ENCODE measurements at places on chromosomes 7 and 10.

- DNase-seq = no peak
Observed at GRCh38 chr7:134826105-134826504, 46.7 kb downstream of the CALD1 start.

DNA sequence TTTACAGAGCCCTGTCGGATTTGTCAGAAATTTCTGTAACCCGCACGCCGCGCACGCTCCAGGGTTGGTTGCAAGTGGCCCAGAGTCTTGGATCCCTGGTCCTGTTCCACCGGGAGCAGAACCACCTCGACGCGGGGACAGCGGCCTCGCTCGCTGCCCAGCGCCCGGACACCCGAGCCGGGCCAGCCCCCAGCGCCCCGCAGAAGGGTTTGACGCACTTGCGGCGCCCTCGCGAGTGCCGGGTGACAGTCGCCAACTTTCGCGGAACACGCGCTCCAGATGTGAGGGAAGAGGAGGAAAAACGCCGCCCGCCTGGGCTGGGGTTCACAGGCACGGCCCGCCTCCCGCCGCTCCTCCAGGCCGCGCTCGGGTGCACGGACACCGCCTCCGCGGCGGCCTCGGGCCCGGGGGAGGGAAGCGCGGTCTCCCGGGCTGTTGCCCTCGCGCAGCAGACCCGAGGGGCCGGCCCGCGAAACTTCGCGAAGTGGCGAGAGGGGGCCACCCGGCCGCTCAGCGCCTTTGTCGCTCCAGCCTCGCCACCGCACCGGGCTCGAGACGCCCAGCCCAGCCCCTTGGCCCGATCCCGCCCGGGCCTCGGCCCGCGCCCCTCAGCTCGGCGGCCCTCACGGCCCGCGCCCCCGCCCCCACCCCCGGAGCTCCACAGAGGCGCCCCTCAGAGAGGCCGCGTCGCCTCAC lies 514 bp downstream of the RNF216 start:
- no peak for DNase-seq

GRCh38 chr10:26777686-26778085 lies 80.2 kb downstream of the PDSS1 start:
- no peak for DNase-seq

DNA sequence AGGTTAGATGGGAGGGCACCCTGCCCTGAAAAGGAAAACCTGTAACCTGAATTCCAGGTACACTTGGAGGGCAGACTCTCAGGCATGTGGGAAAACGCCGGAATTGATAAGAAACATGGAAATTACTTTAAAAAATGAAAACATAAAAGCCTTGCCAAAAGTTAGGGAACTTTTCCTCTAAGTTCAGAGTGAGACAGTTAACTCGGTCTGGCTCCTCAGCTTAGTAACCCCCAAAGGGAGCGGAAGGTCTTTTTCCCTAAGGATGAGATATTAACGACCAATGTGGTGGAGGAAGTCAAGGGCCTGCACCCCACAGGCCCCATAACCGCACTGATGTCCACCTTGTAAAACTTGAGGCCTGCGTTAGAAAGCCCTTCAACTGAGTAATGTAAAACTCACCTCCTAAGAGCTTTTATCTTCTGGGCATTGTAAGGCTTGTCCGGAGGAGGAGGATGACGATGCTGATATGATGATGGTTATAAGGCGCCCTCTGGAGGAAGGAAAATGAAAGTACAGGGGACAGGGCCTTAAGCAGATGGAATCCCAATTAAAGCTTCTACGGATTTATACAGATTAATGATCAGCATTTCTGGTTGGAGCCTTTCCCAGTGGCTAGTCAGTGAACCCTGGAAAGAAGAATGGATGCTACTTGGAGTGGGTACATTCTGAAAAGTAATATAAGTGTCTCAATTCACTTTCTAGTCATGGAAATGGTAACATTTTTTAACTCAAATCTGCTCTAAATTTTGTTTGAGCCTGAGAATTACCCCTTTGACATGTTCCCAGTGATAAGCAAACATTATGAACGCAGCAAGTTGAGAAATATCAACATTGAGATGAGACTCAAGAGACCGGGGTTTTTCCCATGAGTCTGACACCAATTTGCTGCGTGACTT lies 694 bp downstream of the COL1A2 start:
- peak; percentile 58 for DNase-seq

DNA sequence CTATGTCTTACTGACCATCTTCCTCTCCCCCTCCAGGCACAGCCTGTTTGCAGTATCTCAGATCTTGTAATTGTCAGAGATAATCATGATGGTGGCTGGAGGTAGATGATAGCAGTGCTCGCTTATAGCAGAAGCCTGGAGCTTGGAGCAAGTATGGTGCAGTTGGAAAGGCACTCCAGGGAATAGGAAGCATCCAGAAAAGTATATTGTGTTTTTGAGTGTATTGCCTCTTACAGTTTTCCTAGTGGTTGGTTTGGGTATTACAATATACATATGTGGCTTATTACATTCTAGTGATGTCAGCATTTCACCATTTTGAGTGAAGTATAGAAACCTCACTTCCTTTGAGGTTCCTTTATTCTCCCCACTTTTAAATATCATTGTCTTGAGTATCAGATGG lies 101.5 kb downstream of the STK31 start:
- DNase-seq = peak; percentile 41

DNA sequence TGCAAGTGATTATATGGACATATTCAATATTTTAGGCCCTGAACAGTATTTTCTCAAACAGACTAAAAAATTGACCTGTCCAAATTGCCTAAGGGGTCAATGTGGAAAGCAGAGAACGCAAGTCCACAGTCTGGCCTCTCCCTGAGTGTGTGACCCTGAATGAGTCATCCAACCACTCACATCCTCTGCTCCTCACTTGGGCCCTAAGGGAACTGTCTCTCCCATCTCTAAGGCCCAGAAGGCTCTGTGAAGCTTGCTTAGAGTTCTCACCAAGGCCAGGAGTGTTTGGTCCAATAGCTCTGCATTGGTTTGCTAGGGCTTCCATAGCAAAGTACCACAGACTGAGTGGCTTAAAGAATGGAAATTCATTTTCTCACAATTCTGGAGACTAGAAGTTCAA lies 155.1 kb downstream of the LSM5 start:
- DNase-seq = no peak

DNA sequence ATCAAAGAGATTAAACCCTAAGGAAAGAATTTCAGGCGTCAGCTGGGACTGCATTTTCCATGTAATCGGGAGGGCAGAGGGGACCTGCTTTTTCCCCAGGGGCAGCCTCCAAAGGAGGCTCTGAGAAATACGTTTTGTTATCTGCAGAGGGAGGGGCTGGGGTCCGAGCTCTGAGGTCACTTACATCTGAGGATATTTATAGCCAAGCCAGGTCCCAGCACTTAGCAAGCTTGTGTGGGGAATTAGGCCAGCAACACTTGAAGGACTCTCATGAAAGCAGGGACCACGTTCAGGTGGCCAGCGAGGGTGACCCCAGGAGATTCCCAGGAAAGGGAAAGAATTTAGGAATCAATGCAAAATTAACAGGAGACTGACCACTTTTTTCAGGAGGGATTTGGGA lies 20.6 kb upstream of the GDI2 start:
- no peak for DNase-seq

DNA sequence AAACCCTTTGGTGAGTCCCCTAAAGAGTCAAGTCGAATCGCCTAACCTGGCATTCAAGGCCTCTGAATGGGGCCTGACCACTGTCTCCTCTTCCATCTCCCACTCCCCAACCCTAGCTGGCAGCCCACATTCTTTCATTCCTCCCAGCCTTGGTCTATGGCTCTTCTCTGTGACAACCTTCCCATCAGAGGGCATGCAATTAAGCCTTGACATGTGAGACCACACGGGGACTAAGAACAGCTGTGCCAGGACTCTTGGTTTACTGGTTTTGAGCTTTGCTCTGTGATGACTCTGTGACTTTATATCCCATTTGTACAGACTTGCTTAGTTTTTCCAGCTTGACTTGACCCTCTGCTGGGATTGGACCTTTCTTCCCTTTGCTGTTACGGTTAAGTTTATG lies 116.6 kb downstream of the BUB3 start:
- no peak for DNase-seq

DNA sequence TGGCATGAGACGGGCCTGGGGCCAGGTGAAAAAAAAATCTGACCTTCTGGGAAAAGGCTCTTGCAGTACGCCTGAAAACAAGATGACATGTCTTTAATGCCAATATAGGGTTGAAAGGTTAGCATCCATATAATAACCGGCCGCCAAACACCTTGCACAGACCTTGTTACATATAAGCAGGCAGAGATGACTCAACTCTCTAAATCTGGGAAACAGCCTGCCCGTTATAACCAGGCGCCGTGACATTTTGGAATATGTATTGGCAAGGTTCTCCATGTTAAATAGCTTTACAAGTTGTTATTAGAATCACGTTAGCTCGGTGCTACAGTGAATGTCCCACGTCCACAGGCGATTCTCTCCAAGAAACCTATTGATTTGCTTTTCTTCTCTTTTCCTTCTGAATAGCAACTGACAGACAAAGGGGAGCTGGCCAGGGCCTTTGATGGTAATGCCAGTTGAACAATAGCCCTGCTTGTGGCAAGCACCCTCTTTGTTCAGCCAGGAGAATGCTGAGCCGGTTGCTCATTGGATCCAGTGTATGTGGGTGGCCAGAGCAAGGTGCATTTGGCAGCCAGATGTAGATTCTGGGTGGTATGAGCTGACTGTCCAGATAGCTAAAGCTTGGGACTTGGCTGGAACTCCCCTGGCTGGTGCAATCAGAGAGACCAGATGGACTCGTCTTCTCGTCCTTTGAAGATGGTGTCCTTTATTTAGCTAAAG lies 80.1 kb upstream of the AUTS2 start:
- DNase-seq = no peak

DNA sequence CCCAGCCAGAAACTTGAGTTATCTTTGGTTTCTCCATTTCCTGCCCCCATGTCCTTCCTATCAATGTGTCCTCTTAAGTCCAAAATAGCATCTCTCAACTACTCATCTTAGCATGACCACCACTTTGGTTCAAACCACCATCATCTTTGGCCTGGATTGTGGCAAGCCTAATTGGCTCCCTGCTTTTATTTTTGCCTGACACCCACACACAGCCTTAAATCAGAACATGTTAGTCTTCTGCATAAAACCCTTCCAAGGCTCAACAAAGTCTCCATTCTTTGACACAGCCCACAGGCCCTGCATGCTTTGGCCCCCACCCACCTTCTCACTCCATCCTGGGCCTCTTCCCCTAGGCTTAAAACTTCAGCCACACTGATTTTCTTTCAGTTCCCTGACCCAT lies 2.0 kb upstream of the TSPAN14 start:
- no peak for DNase-seq

- DNase-seq = no peak
Observed at GRCh38 chr10:61989995-61990760, 88.7 kb downstream of the ARID5B start.

- DNase-seq = peak; percentile 80
Observed at GRCh38 chr7:144391823-144392255, 11.7 kb downstream of the NOBOX start.

DNA sequence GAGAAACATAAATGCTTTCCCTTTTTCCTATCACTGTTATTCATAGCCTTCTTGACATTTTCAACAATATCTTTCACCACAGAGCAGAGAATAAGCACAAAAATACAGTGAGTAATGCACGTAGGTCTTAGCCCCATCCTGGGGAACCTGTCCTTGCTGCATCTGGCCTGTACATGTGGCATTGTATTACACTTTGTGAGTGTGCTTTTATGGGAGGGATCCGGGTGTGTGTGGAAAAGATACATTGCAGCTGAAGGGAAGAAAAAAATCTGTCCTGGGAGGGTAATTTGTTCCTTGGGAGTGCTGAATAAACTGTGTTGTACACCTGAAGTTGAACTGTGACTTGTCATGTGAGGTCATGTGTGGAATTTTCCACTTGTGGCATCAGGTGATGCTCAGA lies 422.7 kb upstream of the LRGUK start:
- no peak for DNase-seq

DNA sequence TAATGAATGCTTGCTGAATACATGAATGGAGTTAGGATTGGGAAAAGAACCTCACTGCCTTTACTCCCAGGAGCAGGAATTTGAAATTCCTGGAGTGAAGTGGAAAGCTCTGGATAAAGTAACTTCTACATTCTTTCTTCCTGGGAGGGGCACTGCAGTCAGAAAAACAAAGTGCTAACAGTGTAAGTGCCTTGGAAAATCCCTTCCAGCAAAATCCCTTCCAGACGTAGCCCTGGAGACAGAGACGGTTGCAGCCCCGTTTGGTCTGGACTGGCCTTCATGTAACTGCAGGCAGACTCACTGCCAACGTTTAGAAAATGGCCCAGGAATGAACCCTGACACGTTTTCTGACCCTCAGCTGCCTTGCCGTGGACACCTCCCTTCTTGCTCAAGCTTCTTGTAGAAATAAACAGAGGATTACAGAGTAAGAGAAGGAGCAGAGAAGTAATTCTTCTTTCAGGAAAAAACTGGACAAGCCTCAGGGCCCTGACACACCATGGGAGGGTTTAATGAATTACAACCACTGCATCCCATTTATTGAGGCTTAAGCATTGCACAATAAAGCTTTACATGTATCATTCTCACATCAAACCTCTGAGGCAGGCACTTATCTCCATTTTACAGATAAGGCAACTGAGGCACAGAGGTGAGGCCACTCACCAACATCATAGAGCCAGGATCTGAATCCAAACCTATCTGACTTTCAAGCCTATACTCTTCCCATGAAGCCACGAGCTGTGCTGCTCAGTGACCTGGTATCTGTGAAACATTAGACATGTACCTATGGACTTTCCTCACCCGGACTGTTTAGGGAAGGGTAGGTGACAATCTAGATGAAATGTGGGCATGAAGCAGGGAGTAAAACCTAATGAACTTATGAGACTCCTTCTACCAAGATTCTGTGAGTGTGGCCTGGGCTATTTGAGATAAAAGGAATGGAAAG lies 7.8 kb downstream of the ITPRIP start:
- DNase-seq = no peak

GRCh38 chr7:44461387-44461786 lies 29.1 kb downstream of the NUDCD3 start:
- peak; percentile 18 for DNase-seq

DNA sequence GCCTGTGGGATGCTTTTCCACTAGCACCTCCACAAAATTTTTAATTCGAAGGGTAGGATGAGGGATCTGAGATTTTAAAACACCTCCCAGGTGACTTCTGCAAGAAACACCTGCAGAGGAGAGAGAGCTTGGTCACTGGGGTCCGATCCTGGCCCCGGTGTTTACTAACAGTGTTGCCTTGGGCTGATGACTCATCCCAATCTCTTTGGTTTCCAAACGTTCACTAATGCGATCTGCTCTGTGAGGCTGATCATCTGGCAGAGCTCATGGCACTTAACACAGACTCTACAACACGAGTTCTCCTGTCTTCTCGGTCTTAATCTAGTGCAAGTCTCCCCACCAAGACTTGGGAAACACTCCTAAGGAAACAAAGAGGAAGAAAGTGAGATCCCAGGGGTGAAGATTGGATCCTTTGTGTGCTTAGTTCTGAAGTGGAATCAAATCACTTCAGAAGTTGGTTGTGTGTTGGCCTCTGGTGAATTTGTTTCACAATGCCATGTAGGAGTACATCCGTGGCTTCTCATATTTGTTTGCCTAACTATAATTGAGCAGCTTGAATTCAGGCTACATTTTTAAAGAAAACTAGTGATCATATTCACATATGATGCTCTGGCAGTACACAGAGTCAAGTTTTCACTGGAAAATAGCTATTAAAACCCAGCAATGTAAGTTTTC lies 407.9 kb downstream of the NRG3 start:
- no peak for DNase-seq

GRCh38 chr7:121160150-121161008 lies 168.4 kb upstream of the WNT16 start:
- DNase-seq = no peak
